HT-29 (cell line): ENCODE measurements at places on chromosomes 11 and 22.

- no peak for DNase-seq
Measured at GRCh38 chr11:35494957-35495490, 30.4 kb downstream of the PAMR1 start.

DNA sequence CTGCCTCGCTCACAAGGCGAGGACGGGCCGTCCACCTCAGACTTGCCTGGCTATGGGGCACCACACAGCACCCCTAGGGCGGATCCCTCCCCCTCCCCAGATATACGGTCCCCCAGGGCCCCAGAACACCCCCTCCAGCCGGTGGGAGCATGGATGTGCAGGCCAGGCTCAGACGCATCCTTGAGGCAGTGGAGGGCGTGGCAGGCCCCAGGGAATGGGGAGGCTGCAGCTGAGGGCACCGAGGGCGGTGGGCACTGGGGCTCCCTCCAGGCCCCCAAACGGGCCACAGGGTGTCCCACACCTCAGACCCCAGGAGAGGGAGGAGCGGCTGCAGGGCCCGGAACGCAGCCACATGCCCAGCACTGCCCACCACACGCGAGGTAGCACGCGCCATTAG, 12.1 kb downstream of the TTLL8 start:
- DNase-seq: no peak

DNA sequence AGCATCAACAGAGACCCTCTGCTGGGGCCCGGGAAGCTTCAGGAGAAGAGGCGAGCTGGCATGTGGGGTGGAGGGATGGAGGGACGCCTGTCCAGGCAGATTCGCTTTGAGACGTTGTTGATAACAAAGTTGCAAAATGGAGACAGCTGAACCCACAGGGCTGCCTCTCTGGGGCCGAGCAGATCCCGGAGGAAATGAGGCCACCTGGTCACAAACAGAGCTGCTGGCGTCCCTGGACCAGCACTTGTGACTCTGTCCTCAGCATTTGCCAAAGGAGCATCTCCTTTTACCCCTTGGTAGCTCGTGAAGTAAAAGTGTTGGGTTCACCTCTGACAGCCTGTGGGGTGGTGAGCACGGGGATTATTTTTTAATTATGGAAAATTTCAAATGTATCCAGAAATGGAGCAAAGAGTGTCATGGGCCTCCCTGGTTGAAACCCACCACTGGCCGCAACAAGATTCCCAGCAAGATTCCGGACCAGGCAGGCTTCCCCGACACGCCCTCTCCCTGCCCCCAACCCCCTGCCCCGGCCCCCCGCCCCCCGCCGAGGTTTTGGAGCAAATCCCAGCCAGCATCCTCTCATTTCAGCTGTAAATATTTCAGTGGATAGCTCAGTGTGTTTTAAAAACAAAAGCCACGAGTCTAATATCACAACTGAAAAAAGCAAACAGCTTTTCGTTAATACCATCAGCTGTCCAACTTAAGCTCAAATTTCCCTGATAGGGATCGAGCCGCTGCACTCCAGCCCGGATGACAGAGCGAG, 20.3 kb downstream of the GRAMD4 start:
- DNase-seq: no peak

DNA sequence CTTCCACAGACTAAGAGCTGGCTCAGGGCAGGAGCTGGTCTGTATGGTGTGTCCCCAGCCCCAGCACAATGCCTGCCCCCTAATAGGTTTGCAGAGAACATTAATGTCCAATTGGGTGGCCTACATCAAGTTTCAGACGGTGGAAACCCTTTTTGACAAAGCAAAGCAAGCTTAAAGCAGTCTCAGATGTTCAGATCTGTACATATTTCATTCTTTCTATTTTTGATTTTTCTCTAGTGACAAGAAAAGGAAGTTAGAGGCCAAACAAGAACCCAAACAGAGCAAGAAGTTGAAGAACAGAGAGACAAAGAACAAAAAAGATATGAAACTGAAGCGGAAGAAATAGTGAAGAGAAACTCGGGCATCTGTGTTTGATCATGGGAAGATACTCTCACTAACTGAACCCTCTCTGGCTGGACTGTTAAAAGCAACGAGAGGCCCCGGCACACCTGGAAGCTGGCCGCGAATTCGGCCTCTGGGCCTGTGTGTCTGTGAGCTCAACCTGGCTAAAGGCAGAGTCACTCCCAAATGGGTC, 40.5 kb downstream of the NAT10 start:
- no peak for DNase-seq

GRCh38 chr11:12675951-12676711, 1.9 kb downstream of the TEAD1 start:
- peak; percentile 80 for DNase-seq

GRCh38 chr11:105489446-105489845, 120.4 kb upstream of the GRIA4 start:
- DNase-seq: no peak

DNA sequence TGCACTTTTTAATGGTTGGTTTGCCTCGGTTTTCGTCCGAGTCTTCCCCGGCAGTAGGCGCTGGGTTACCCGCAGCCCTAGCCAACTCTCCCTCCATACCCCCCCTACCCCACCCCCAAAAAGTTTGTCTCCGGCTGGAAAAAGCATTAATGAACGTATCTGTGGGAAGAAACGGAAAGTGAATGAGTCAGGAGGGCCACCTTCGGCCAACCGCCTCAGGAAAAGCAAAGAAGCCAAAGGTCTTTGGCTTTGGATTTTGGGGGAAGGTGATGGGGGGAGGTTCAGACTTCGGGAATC, 508 bp upstream of the FLI1 start:
- no peak for DNase-seq

DNA sequence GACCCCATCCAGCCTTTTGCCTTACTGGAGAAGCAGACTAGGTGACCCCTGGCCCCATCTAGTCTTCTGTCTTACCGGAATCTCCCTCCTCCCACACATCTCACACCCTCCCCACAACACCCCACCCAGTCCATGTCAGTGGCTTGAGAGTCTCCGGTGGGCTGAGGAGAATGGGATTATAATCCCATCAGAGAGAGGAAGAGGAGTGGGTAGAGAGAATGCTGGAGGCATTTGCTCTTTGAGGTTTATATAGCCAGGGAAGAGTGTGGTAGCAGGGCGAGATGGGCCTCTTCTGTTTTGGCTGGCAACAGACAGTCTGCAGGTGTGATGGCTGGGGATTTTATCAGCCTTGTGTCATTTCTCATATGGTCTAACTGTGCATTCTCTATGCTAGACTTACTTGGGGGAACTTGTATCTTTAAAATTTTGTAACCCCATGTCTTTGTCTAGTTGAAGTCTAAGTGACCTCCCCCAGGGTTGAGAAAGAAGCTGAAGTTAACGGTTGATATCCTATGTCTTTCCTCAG, 50.3 kb downstream of the GRAMD1B start:
- no peak for DNase-seq

DNA sequence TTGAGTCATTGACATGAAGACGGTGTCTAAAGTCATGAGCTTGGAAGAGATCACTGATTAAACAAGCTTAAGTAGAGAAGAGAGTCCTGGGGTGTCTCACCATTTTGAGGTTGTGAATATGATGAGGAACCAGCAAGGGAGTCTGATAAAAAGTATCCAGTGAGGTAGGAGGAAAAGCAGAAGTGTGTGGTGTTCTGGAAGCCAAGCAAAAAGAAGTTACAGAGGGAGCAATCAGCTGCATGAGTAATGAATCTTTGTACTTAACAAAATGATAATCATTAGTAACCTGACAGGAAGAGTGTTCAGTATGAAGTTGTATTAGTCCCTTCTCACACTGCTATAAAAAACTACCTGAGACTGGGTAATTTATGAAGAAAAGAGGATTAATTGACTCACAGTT, 131.3 kb downstream of the C11orf87 start:
- no peak for DNase-seq

GRCh38 chr22:45886540-45886939, 90.4 kb downstream of the WNT7B start:
- no peak for DNase-seq

DNA sequence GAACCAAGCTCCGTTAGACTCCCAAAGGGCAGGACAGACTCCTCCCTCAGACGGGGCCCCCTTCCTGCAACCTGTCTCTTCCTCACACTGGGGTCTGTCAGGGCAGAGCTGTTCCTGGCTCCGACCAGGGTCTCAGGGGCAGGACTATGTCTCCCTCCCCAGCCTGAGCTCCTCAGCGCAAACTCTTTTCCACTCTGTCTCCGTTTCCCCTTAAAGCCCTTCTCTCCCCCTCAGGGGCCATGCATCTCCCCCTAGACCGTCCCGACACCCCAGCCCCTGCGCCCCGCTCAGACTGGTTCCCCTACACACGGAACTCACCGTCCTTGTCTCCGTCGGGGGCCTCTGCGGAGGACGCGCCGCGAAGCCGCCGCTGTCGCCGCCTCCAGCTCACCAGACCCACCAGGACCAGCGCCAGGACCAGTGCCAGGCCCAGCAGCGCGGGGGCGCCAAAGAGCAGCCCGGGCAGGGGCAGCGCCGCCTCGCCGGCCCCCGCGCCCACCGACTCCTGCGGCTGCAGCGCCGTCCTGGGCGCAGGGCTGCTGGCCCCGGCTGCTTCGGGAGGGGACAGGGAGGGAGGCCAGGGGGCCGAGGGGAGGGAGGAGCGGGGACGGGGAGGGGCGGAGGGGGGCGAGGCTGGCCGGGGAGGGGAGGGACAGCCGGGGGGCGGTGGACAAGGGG, 684 bp downstream of the TNFRSF13C start:
- no peak for DNase-seq
